ENCODE measurements at places on chromosomes 11 and 22.

DNA sequence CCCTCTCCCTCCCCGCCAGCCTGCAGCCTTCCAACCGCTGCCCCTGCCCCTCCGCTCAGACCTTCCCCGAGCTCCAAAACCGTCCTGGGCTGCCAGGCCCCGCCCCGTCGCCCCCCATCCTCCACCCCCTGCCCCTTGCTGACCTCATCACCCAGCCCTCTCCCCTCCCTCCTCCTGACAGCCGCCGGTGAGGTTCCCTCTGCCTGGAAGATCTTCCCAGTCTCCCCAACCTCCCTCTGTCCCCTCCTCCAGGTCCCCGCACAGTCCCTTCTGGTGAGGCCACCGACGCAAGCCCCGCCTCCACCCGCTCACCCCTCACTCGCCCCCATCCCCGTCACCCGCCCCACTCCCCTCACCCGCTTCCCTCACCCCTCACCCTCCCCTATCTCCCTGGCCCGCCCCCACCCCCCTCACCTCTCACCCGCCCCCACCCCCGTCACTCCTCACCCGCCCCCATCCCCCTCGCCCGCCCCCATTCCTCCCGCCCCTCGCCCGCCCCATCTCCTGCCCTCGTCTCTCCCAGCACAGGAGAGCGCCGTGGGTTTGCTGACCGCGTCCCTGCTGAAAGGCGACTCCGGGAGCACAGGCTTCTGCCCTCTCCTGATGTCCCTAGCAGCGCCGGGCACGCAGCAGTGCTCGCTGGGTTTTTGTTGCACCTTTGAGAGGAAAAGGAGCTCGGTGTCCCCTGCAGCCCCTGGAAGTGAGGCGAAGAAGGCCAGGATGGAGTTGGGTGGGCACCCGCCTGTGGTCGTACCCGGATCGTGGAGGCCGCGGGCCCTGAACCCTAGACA lies 16.4 kb upstream of the UPK3A start:
- DNase-seq = no peak

- DNase-seq = no peak
Observed at GRCh38 chr22:46636221-46637002, 16.2 kb downstream of the GRAMD4 start.

DNA sequence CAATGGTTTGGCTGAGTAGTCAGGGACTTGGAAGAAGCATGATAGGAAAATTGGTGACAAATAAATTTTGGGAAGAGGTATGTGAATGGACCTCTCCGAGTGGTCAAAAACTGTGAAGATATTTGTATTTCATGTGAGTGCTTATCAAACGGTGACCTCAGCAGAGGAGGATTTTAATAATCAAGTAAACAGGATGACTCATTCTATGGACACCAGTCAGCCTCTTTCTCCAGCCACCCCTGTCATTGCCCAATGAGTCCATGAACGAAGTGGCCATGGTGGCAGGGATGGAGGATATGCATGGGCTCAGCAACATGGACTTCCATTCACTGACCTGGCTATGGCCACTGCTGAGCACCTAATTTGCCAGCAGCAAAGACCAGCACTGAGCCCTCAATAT lies 21.2 kb downstream of the MS4A4E start:
- no peak for DNase-seq

- DNase-seq = no peak
Observed at GRCh38 chr11:122523846-122524805, 131.4 kb upstream of the UBASH3B start.

DNA sequence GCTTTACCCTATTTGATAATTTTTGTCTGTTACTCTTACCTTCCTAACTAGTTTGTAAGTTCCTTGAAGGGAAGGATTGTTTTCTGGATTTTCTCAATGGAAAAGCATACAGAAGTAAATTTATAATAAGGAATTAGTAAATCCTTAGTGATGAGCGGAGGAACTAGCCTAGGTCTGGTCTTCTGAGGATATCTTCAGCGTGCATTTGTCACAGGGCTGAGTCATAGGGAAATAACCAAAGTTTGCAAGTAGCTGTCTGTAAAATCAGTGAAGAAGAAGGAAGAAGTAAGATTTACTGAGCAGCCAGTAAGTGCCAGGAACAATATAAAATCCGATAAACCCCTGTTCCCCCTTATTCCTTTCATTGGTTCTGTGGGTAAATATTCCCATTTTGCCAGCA lies 162.7 kb upstream of the SORL1-AS1 start:
- no peak for DNase-seq

GRCh38 chr11:96256215-96257011 lies 86.6 kb downstream of the MAML2 start:
- no peak for DNase-seq

- DNase-seq = no peak
Observed at GRCh38 chr22:47112994-47113852, 350.8 kb downstream of the TBC1D22A start.

GRCh38 chr11:117376517-117376916 lies 48.9 kb downstream of the CEP164 start:
- DNase-seq = no peak

- DNase-seq = no peak
Observed at GRCh38 chr11:106990331-106990730, 27.9 kb downstream of the GUCY1A2 start.

- no peak for DNase-seq
Observed at GRCh38 chr11:69654001-69654659, 13.2 kb downstream of the CCND1 start.

- DNase-seq = no peak
Observed at GRCh38 chr11:130370845-130371590, 56.3 kb upstream of the ZBTB44 start.

- DNase-seq = no peak
Observed at GRCh38 chr11:79087961-79088318, 352.9 kb downstream of the TENM4 start.

DNA sequence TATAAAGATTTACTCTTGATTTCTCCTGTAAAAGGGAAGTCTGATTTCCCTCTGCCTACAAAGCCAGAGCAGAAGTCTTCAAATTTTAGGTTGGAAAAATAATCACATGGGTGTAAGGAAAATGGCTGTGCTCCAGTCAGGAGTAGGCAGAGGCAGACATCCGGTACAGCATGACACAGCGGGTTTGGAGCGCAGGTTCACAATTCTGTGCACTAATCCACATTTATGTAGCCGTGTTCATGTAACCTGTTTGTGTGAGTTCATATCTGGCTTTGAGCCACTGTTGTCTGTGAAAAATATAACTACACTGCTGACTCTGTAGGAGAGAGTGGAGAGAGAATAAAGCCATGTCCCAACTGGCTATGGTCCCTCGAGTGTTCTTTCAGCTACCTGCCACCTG lies 248.0 kb downstream of the CASP12 start:
- DNase-seq = no peak

- DNase-seq = peak; percentile 59
Observed at GRCh38 chr22:49815641-49816091, 12.0 kb downstream of the BRD1 start.

GRCh38 chr11:39965701-39966100 lies 1493.8 kb downstream of the LRRC4C start:
- DNase-seq = no peak

DNA sequence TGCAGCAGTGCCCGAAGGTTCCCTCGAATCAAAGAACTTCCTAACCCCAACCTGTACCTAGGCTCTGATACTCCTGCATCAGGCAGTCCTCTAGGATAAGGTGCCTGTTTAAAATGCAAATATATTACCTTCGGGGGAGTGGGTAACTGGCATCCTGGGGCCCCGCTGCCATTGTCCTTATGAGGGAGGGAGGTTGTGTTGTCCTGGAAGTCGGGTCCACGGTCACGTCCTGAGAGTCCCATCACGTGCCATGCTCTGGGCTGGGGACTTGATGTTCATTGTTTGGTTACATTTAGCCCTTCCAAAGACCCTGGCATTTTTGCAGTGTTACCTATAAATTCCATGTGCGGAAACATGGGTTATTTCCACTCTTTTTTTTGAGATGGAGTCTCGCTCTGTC lies 67.6 kb downstream of the PARVB start:
- no peak for DNase-seq

GRCh38 chr11:32006799-32007388 lies 84.0 kb upstream of the RCN1 start:
- no peak for DNase-seq

DNA sequence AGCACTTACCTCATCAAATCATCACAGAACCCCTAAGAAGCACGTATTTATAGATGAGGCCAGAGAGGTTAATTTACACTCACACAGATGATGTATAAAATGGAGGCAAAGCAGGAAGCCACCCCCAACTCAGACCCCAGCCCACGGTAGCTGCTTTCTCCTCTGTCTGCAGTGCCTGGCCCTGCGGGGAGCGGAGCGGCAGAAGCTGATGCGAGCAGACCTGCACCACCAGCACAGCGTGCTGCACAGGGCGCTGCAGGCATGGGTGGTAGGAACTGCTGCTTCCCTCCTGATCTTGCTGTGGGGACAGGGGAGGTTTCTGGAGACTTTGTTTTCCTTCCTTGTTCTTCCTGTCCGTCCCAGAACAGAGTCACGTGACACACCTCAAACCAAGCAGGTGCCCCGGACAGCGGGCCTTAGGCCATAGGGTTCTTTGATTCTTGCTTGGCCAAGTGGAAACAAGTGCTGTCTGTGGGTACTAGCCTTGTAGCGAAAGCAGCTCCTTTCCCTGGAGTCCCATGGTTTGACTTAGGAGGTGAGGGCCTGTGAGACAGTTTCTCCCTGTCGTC lies 57.8 kb downstream of the PISD start:
- DNase-seq = no peak

DNA sequence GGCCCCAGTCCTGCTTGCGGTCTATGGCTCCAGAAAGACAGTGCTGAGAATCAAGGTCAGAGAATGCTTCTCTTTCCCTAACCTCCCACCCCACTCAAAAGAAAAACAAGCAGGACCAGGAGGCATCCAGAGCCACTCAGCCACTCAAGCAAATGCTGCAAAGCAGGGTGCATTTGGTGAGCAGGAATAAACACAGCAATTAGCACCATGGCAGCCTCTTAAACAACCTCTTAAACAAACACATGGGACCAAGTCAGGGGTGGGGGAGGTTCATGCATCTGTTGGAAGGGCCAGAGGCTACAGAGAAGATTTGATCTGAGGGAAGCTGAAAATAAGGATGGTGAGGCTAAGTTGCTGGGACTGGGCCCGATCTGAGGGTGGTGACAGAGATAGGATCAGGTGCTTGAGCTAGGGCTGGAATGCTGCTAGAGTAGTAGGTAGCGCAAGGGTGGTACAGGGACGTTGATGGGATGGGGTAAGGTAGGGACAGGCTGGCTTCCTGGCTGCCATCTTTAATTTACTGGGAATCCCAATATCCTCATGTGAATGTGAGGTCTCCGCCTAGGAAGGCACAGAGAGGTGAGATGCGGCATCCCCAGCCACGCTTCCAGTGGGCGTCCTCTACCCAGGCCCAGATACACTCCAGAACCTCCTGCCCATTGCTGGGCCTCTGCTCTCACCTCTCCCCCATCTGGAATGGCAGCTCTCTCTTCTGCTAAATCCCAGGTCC lies 26.6 kb upstream of the LMO1 start:
- no peak for DNase-seq

DNA sequence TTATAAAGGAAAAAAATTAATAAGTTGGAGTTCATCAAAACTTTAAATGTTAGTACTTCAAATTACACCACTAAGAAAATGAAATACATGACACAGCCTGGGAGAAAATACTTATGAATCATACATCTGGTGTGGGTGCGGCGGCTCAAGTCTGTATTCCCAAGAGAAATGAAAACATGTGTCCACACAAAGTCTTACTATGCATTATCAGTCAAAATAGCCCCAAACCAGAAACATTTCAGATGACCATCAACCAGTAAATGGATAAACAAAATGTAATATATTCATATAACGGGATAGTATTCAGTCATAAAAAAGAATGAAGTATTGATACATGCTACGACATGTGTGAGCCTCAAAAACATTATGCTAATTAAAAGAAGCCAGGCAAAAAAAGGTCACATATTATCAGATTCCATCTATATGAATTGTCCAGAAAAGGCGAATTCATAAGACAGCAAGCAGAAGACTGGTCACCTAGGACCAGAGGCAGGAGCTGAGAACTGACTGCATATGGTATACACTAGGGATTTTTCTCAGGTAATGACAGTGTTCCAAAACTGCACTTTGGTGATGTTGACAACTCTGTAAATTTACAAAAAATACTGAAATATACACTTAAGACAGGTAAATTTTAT lies 5.3 kb upstream of the AKIP1 start:
- no peak for DNase-seq

GRCh38 chr11:85705800-85706199 lies 19.8 kb upstream of the CCDC89 start:
- DNase-seq = no peak

DNA sequence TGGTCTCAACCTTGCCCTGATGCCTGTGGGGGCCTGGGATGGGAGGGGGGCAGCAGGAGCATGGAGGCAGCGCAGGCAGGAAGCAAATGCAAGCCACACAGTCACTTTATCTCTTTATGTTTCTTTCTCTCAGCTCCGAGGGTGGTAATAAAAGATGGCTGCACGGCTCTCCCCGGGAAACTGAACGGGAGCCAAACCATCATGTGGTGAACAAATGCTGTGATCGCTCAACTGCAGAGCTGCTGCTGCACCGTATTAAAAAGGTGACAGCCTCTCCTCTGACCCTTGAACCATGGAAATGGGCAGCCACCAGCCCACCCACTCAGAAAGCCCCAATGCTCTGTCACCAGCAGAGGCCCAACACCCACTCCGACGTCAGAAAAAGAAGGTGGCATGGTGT lies 110.0 kb downstream of the TIMP3 start:
- no peak for DNase-seq

DNA sequence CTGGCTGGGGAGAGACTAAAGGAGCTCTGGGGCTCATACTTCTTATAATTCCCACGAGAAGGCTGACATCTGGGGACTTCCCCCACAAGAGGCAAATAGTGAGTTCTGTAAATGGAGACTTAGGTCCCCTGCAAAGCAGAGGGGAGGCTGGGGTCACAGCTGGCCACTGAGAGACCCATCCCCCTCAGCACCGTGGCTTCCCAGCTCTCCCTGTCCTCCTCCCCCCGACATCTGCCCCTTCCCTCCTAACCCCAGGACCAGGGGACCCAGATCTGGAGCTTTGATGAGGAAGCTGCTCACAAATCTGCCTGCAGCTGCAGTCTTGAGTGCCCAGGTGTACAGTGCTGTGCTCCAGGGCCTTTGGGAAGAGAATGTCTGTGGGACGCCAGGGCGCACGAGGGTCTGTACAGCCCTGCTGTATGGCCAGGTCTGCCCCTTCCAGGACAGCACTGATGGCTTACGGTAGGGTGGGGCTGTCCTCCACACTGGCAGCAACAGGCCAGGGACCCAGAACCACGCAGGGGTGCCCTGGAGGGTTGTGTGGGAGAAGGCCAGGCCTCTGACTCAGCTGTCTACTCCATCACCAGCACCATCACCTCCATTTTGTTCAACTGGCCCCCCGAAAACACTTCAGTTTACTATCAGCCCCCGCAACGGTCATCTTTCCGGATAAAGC lies 1.1 kb downstream of the RGL4 start:
- no peak for DNase-seq

DNA sequence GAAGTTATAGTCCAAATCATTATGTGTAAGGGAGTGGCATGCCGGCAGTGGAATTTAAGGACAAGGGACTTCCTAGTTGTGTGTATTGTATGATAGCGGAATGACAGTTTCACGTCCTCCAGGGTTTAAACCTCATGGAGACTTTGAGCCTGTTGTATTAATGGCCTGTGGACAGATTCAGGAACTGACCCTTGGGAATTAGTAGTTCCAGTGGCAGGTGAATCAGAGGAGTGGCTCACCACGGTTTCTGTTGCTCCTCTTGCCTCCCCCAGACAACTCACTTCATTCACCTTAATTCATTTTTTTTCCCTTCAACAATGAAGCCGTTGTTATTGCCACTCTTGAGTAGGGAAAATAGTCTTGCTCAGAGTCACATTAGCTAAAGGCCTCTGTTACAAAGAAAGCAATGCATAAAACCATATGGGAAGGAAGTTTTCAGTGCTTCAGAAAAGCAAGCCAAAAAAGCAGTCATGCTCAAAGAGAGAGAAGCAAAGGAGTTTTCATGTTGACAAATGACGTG lies 22.6 kb downstream of the AMOTL1 start:
- DNase-seq = no peak

GRCh38 chr22:41951898-41952474 lies at the start of gene SMIM45:
Gene SMIM45, plus strand, starts transcription at chr22:41952150.
- DNase-seq = no peak
